Stimulated activated CD4-positive, alpha-beta T cell treated with anti-CD3 and anti-CD28 coated beads, Interleukin-2, amount 100 ng/mL, for 48 hours (primary cell): ENCODE measurements at places on chromosomes 1 and 21.
A peak's percentile ranks its signal among the peaks of the same experiment; 100 is the strongest.

DNA sequence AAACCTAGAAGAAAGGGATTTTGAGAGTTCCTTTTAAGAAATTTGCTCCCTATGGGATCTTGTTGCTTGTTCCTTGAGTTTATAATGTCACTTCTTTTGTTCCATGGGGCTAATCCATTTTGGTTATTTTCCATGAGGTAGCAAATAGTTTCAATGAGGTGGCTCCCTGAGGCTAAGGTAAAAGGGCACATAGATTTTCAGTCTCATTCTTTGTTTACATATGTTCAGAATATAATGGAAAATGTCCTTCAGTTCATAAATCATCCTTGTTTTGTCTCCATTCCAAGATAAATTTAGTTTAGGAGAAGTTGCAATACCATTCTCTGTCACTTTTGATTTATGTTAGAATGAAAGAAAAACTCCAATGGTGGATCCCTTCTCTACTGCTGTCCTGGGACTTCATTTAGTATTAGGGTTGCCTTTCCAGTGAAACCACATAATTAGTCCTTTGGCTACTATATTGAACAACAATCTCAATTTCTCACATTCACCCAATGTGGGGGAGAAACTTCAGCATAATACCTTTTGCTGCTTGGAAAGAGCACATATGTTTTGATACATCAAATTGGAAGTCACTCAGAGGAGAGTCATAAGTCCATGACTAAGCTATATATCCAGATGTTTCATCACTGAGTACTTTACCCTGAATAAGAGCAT is 80.9 kb upstream of the ADAMTS5 start:
- DNase-seq: no peak

GRCh38 chr1:55860798-55861519 is 645.8 kb upstream of the USP24 start:
- DNase-seq: no peak

DNA sequence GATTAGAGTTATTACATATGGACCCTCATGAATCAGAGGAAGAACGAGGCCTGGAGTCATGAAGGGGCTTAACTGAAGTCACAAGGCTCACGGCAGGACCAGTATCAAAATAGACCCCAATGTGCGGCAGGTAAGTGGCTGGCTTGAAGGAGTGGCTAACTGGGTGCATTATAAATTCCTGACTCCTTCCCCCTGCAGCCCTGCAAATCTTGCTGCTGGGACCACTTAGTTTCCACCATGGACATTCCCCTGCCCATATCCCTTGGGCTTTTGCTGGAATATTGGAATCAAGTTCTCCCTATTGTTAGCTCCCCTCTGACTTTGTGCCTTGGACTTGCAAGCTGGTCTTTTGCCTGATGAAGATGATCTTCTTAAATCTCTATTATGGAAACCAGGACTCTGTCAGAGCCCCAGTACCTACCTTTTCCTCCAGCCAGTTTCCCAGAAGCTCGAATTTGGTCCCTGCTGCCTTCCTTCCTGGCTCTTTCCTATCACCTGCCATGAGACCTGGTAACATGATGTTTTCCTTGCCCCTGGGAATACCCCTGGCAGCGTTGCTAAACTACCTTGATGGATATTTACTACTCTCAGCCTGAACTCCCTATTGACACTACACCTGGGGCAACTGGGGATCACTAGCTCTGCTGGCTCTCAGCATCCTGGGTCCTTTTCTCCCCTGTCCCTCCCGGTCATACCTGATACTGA is 156.0 kb upstream of the JUN start:
- no peak for DNase-seq

DNA sequence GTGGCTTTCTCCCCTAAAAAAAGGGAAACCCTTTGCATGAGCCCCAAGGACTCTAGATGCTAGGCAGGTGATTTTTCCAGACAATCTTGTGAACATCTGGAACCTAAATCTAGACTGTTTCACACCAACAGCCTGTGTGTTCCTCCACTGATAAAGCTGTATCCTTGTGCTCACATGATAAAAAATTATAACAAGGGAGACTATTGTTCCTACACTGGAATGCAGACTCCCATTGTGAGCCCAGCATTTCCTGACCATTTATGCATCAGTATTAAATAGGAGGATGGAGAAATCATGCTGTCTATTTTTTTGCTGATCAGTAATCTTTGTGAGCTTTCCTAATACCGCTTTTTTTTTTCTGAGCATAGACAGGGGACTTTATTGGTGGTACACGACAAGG is 52.5 kb downstream of the ZNF697 start:
- no peak for DNase-seq

- DNase-seq: no peak
Observed at GRCh38 chr1:90836345-90836679, 119.2 kb upstream of the BARHL2 start.

DNA sequence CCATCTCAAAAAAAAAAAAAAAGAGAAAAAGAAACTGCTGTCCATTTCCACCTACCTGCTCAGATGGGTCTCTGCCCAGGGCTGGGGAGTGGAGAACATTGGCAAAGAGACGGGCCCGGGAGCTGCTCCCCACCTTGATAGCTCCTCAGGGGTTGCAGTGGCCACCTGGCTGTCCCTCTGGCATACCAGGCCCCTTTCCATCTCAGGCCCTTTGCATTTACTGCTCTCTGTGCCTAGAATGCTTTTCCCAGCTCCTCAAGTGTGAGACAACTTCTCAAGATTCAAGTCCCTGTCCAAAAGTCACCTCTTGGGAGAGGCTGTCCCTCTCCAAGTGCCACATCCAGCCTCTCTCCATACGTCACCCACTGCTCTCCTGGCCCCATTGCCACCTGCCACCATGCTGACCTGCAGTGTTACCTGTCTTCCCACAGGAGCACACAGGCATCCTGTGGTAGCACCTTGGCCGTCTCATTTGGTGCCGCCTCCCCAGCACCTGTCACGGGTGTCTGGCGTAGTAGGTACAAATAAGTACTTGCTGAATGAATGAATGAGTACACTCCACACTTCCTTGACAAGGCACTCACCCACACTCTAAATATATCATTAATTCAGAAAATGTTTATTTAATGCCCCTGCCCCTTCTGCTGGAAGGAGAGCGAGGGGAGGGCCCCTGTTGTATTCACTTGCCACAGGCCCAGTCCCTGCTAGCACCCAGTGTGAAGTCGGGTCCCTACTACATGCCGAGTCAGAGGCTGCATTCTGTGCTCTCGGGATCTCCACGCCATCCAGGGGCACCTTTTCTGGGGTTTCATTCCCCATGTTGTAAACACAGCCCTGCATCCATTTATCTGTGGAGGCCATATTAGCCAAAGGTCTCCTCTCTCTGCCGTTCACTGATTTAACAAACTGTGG is 48.8 kb downstream of the DISP3 start:
- no peak for DNase-seq

- no peak for DNase-seq
Observed at GRCh38 chr1:43499898-43500297, 30.8 kb upstream of the PTPRF start.

DNA sequence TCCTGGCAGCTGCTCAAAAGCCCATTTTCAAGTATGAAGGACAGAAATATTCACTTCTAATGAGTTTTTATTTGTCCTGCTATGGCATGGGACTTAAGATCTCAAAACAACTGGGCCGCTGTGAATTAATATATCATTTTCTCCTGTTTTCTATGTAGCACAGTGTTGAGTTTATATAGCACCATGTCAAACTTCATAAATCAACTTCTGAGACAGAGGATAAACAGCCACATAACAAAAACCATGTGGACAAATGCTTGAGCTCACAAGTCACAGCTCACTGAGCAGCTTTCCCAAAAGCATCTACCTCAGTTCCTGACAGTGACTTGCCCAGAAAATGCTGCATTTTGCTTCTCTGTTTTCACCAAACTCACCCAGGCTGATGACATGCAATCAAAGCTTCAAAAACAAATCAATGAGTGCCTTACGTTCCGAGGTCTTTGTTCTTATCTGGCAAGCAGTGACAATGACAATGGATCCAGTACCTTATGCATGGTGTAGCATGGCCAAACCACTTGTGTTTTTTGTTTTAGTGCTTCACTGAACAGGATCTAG is 722.6 kb downstream of the LRRIQ3 start:
- no peak for DNase-seq

DNA sequence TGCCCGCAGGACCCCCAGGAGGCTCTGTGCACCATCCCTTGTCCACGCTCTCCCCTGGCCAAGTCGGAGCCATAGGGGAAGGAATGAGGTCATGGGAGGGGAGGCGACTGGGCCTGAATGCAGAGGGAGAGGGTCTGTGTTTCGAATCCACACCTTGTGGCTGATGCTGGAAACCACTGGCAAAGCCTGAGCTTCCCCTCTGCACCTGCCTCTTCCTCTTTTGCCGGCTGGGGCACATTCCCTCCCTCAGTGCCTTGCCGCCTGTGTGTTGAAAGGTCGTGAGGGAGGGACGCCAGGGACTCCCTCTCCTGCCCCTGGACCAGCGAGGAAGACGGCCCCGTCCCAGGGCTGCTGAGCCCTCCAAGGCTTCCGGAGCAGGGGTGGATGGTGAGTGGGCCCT is 27.3 kb downstream of the PRDM16 start:
- DNase-seq: no peak

- peak; percentile 36 for DNase-seq
Observed at GRCh38 chr1:214332946-214333798, 52.2 kb downstream of the SMYD2 start.

GRCh38 chr1:15765495-15766194 is 7.0 kb downstream of the FBLIM1 start:
- no peak for DNase-seq
